Stimulated activated CD8-positive, alpha-beta memory T cell treated with anti-CD3 and anti-CD28 coated beads, Interleukin-12 subunit alpha, Interleukin-12 subunit beta, amount 100 ng/mL, for 4 hours (primary cell): ENCODE measurements at places on chromosomes 16 and 17.

- DNase-seq = no peak
These were observed 51.6 kb downstream of the PMP22 start for GRCh38 chr17:15213381-15214087.

GRCh38 chr16:1959269-1960039 lies at the start of gene NDUFB10:
TSS of gene NDUFB10 (plus strand) at chr16:1959538. CDS start at chr16:1959625, 87 bp downstream.
- peak; percentile 84 for DNase-seq

DNA sequence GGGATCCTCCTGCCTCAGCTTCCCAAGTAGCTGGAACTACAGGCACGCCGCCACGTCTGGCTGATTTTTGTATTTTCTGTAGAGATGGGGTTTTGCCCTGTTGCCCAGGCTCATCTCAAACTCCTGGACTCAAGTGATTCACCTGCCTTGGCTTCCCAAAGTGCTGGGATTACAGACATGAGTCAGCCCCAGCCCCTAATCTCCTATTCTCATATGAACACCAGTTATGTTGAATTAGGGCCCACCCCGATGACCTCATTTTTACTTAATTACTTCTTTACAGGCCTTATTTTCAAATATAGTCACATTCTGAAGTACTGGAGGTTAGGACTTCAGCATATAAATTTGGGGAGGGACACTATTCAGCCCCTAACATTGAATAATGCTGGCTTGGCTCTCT lies 49.2 kb downstream of the ZNRF1 start:
- DNase-seq = no peak

DNA sequence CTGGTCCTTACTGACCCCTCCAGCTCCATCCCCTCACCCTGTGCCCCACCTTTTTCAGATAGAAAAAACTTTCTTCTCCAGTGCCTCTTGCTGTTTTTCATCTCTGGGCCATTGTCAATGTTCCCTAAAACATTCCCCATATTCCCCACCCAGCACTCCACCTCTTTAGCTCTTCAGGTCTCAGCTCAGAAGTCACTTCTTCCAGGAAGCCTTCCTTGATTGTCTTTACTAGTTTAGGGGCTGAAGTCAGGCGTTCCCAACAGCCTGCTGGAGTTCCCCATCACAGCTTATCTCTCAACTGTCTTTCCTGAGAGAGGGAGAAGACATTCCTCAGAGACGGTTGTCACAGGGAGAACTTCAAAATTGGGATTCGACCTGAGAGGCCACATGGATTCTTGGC lies 1.3 kb upstream of the MMP2 start:
- no peak for DNase-seq

DNA sequence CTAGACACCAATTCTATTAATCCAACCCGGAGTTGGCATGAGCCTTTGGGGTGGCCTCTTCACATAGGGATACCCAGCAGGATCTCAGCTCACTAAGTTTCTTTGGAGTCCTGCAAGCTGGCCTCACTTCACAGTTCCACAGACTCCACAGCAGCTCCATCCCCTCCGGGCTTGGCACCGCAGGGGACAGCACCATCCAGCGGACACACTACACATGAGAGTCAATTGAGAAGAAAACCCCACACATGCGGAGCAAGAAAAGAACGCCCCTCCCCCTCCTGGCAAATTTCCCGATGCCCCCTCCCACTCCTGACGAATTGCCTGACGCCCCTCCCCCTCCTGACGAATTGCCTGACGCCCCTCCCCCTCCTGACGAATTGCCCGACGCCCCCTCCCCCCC lies 31.1 kb downstream of the KLHDC4 start:
- no peak for DNase-seq

- no peak for DNase-seq
These were observed 31.7 kb downstream of the CNGB1 start for GRCh38 chr16:57938936-57939871.

DNA sequence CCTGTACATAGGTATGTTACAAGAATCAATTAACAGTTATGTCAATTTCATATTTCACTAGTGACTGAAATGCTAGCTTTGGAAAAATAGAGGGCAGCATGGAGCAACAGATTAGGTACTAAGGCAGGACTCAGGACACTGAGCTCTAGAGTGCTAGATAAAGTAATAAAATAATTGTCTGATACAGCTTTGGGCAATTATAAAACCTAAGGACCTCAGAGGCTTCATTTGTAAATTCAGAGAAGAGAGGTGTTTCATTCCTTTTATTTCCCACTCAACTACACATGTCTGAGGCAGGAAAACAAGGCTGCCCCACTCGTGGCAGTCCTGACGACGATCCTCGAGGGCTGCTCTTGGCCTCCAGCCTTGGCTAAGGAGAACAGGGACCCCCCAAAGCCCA lies 81.5 kb downstream of the CA4 start:
- DNase-seq = no peak

- DNase-seq = no peak
These were observed 142.0 kb upstream of the CCL2 start for GRCh38 chr17:34113089-34113488.

DNA sequence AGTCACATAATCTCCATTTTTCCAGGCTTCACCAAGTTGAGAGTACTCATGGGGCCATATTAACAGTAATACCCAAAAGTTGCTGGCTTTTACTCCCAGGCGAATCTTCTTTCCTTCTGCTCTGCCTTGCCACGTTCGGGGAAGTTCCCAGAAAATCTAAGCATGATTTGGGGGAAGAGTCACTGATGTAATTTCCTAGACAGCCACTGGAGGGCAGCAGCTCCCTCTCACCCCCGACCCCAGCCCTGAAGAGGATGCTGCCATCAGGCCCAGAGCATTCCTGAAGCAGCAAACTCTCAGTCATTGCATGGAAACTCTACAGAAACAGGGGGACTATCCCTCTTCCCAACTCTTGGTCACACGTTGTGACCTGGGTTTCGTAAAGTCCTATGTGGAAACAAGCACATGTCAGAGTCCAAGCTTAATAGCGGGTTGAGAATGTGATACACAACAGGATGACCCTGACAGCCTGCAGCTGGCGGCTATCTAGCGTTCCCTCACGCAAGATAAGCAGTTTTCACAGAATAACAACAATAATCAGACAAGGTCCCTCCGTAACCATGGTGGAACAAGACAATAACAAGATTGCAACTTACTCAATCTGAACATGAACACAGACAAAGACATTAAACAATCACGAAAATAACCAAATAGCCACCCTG lies 43.8 kb upstream of the DHX40 start:
- no peak for DNase-seq

DNA sequence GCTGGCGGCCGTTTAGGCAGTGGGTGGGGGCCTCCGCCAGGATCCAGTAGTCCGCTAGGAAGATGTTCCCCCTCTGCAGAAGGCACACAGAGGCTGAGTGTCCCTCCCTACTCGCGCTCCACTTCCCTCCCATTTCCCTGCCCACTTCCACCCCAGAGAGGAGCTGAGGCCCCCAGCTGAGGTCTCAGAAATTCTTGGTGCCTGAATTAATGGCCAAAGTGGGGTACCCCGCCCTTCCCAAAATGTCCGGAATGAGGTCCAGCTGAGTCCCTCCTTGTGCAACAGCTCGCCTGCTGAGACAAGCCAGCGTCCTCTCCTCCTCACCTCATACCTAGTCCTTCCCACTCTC lies 7.9 kb downstream of the ALOXE3 start:
- DNase-seq = no peak

GRCh38 chr16:86491640-86492023 lies 18.7 kb upstream of the FOXF1 start:
- DNase-seq = no peak

- no peak for DNase-seq
These were observed 127.3 kb downstream of the KATNIP start for GRCh38 chr16:27677263-27677662.

- DNase-seq = no peak
These were observed 50.3 kb upstream of the PHOSPHO1 start for GRCh38 chr17:49280918-49281317.

GRCh38 chr16:50160495-50161164 lies 7.5 kb downstream of the TENT4B start:
- no peak for DNase-seq

DNA sequence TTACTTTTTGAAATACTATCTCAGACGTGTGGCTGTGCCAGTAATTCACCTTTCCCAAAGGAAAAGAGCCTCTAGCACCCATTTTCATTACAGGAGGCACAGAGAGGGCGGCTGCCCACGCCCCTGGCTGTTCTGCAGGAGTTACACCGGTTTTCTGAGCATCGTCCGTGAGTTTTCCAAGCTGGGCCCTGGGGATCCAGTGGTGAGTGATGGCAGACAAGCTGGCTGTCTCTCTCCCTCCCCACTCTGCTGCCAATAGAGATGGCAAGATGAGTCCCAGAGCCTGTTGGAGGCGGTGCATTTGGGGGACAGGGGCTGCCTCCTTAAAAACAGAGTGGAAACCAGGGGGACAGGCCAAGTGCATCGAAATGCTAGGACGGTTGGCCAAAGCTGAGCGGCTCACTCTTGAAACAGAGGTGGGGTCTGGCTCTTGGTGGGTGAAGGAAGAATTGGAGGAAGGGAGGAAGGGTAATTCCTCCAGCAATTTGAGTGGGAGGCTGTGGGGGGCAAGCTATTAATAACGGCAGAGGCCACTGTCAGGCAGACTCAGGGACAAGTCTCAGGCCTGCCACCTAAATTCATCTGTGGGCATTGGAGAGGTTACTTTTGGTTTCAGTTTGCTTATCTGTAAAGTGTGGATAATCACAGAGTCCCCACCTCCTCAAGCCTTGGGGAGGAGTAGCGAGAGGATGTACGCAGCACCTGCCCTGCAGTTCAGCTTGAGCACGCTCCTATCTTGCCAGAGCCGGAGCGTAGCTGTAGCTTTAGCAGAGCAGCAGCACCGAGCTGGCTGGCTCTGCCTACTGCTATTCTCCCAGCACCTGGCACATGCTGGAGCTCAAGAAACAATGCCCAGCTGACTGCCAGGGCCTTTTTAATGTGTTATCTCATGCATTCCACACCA lies 7.5 kb upstream of the NOS2 start:
- DNase-seq = peak; percentile 18

DNA sequence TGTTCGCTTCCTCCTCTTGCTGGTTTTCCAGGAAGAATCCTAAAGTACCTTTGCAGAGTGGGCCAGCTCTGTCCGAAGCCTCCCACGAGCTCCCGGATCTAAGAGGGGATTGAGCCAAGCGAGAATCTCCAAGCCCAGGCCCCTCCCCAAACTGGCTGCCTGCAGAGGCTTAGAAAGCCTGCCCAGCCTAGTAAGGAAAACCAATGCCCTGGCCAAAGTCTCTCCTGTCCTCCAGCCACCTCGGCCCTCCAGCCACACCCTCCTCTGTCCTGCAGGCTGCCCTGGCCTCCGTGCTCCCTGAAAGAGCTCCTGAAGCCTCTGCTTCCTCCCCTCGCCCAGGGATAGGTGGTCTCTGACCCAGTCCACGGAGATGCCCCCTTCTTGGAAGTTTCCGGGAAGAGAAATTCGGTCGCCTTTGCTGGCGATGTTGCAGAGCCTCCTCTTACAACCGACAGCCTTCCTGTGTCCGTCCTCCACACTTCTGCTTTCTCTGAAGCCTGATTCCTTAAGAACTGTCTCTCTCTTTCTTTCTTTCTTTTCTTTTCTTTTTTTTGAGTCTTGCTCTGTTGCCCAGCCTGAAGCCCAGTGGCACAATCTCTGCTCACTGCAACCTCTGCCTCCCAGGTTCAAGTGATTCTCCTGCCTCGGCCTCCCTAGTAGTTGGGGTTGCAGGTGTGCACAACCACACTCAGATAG lies 54.9 kb upstream of the TOB1 start:
- no peak for DNase-seq

DNA sequence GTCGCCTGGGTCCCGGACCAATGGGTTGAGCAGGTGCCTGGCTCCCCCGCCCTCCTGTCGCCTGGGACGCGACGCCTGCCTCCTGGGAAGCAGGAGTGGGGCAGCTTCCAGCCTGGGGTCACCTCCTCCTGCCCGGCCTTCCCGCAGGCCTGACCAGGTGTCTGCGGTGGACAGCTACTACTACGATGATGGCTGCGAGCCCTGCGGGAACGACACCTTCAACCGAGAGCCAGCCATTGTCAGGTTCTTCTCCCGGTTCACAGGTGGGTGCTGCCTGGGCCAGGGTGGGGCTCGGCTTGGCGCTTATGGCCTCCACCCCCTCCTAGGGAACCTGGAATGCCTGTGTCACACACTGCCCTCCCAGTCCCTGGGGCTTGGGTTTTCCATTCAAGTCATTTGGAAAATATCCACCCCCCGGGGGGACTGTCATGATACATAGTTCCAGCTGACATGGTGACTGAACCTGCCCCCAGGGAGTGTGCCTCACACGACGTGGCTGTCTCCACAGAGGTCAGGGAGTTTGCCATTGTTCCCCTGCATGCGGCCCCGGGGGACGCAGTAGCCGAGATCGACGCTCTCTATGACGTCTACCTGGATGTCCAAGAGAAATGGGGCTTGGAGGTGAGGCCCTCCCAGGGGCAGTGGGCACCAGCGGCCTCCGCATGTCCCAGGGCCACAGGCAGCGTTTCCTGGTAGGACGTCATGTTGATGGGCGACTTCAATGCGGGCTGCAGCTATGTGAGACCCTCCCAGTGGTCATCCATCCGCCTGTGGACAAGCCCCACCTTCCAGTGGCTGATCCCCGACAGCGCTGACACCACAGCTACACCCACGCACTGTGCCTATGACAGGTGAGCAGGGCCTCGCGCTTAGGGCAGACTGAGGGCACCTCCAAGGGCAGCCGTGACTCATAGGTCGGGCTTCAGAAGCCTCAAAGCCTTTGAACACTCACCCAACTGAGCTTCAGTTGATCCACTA lies 2.3 kb downstream of the DNASE1 start:
- DNase-seq = no peak

DNA sequence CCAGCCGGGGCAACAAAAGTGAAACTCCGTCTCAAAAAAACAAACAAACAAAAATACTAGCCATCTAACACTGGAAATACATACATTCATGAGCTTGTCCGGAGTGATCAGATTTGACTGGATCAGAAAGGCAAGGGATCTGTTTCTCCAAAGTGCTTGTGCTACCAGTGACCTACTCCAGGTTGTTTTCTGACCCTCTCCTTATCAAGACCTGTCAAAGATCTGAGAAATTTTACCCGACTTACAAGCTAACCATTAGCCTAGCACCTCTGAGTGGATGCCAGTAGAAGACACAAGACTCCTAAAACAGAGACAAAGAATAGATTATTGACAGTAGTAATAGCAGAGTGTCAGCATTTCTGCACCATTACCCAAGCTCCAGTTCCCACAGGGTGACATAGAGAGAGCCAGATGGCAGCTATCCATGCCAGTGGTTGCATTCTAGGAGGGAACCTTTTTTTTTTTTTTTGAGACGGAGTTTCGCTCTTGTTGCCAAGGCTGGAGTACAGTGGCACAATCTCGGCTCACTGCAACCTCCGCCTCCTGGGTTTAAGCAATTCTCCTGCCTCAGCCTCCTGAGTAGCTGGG lies 9.8 kb downstream of the ASPA start:
- no peak for DNase-seq
